ENCODE measurements at places on chromosomes 4 and X. TPM values are rescaled to one million over a fixed set of nuclear protein-coding genes. Genes with fewer than 3 reads are reported as not detected.

MAGEB10 gene
- not detected for polyA plus RNA-seq

STAG2 gene
- polyA plus RNA-seq, result 49.2 TPM

HTR2C gene
- polyA plus RNA-seq, result not detected

MAGEA2 gene
- not detected for polyA plus RNA-seq

RHOXF2 gene
- not detected for polyA plus RNA-seq

FAM241A gene
- 1.2 TPM for polyA plus RNA-seq

ADGRG4 gene
- not detected for polyA plus RNA-seq

SPANXN4 gene
- polyA plus RNA-seq, result not detected

RIBC1 gene
- 0.78 TPM for polyA plus RNA-seq

FAM53A gene
- 1.5 TPM for polyA plus RNA-seq

PAGE5 gene
- polyA plus RNA-seq, result not detected

FANCB gene
- 4.3 TPM for polyA plus RNA-seq

CYBB gene
- polyA plus RNA-seq, result 122 TPM

GYG2 gene
- polyA plus RNA-seq, result not detected

SPANXD gene
- polyA plus RNA-seq, result not detected

SLC6A14 gene
- not detected for polyA plus RNA-seq

FSTL5 gene
- polyA plus RNA-seq, result not detected

GPR119 gene
- not detected for polyA plus RNA-seq

ADGRG2 gene
- 0.16 TPM for polyA plus RNA-seq

RASGEF1B gene
- polyA plus RNA-seq, result 17.5 TPM

VCX gene
- polyA plus RNA-seq, result not detected

HNRNPDL gene
- polyA plus RNA-seq, result 256 TPM

TLR3 gene
- not detected for polyA plus RNA-seq

HSFX4 gene
- not detected for polyA plus RNA-seq

SLC25A5 gene
- 298 TPM for polyA plus RNA-seq

RASL11B gene
- polyA plus RNA-seq, result 0.13 TPM

ZMAT1 gene
- polyA plus RNA-seq, result 3.6 TPM

HSD17B13 gene
- not detected for polyA plus RNA-seq

MAGEA1 gene
- polyA plus RNA-seq, result not detected

P2RY4 gene
- not detected for polyA plus RNA-seq

GAGE12H gene
- not detected for polyA plus RNA-seq

AFAP1 gene
- 0.20 TPM for polyA plus RNA-seq

ARSJ gene
- not detected for polyA plus RNA-seq

GAGE12J gene
- not detected for polyA plus RNA-seq

RNF128 gene
- not detected for polyA plus RNA-seq

IL15 gene
- 8.2 TPM for polyA plus RNA-seq

ARHGAP6 gene
- 0.97 TPM for polyA plus RNA-seq

GATA1 gene
- not detected for polyA plus RNA-seq

HTT gene
- 10.0 TPM for polyA plus RNA-seq

SHOX gene
- polyA plus RNA-seq, result not detected

DCAF12L1 gene
- not detected for polyA plus RNA-seq

CXCL9 gene
- not detected for polyA plus RNA-seq

PAGE1 gene
- not detected for polyA plus RNA-seq

FAT1 gene
- not detected for polyA plus RNA-seq

NAP1L5 gene
- polyA plus RNA-seq, result 1.0 TPM

GCNA gene
- polyA plus RNA-seq, result 0.38 TPM

FNIP2 gene
- 0.06 TPM for polyA plus RNA-seq

PHOX2B gene
- polyA plus RNA-seq, result not detected

AMER1 gene
- 0.05 TPM for polyA plus RNA-seq

ERAS gene
- polyA plus RNA-seq, result not detected

TEC gene
- polyA plus RNA-seq, result 4.0 TPM

MSL3 gene
- polyA plus RNA-seq, result 66.8 TPM

SSX4 gene
- polyA plus RNA-seq, result not detected

CXCL13 gene
- 0.25 TPM for polyA plus RNA-seq

MAGEA9B gene
- polyA plus RNA-seq, result 0.46 TPM

TMPRSS11D gene
- not detected for polyA plus RNA-seq

NWD2 gene
- polyA plus RNA-seq, result not detected
